ENCODE measurements at places on chromosomes 16 and 17.

DNA sequence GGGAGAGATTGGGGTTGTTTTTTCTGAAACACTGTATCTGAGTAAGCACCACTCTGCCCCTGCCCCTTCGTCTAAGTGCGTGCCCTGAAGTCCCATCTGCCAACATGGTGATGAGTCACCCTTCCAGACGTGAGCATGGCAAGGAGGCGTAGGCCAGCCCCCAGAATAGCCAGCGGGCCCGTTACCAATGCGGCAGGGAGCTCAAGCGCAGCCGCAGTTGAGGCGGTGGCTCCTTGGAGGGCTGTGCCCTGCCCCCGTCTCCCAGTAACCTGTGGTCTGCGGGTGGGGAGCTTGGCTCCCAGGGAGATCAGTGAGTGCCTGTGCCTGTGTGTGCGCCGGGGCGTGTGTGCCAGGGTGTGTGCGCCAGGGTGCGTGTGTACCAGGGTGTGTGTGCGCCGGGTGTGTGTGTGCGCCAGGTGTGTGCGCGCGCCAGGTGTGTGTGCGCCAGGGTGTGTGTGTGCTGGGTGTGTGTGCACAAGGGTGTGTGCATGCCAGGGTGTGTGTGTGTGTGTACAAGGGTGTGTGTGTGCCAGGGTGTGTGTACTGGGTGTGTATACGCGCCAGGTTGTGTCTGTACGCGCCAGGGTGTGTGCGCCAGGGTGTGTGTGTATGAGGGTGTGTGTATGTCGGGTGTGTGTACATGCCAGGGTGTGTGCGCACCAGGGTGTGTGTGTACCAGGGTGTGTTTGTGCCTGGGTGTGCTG, 98.6 kb upstream of the CHMP6 start:
- no peak for DNase-seq

DNA sequence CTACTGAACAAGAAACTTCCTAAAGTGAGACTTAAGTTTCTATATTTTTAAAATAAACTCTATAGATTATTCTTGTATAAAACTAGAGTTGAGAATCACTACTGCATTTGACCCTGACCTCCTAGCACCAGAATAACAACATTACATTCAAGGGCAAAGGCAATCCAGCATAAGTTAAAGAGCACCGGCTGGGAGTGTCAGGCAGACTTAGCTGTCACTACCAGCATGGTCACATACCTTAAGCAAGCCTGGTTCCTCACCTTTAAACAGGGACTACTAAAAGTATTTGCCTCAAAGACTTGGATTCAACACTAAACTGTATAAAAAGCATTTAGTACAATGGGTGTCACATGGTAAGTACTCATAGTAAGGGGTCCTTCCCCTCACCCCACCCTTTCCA, 90.4 kb downstream of the SSH2 start:
- DNase-seq: no peak

- DNase-seq: no peak
Observed at GRCh38 chr17:2346475-2346874, 9.2 kb downstream of the SGSM2 start.

- no peak for DNase-seq
Observed at GRCh38 chr16:66155933-66156332, 210.6 kb upstream of the CDH5 start.

DNA sequence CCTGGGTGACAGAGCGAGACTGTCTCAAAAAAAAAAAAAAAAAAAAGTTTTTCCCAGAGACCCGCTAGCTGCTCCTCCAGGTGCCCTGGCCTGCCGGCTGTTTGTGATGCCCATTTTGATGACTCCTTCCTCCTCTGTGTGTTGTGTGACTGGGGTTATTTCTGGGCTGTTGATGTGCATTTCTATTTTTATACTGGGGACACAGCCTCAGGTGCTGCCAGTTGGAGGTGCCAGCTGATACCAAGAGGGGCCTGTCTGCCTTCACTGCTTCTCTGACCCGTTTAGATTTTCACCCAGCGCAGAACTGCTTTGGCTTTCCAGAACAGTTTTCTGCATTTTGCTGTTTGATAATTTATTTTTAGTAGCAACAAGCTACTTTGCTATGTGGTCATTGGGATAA, 6.7 kb downstream of the PLA2G15 start:
- no peak for DNase-seq

DNA sequence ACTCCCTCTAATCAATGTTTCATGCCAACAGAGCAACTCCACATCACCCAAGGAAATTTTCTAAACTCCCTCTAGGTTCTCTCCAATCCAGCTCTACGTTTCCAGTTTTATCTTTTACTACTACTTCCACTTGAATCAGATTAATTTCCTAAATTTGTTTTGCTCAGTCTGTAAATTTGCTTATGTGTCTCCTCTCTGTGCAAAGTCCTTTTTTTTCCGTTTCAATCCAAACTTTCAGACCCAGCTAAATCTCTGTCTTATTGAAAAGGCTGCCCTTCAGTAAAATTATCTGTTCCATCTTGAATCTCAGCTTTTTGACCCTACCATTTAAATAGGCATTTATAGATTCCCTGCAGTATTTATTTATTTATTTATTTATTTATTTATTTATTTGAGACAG, 61.4 kb upstream of the COX10 start:
- no peak for DNase-seq

DNA sequence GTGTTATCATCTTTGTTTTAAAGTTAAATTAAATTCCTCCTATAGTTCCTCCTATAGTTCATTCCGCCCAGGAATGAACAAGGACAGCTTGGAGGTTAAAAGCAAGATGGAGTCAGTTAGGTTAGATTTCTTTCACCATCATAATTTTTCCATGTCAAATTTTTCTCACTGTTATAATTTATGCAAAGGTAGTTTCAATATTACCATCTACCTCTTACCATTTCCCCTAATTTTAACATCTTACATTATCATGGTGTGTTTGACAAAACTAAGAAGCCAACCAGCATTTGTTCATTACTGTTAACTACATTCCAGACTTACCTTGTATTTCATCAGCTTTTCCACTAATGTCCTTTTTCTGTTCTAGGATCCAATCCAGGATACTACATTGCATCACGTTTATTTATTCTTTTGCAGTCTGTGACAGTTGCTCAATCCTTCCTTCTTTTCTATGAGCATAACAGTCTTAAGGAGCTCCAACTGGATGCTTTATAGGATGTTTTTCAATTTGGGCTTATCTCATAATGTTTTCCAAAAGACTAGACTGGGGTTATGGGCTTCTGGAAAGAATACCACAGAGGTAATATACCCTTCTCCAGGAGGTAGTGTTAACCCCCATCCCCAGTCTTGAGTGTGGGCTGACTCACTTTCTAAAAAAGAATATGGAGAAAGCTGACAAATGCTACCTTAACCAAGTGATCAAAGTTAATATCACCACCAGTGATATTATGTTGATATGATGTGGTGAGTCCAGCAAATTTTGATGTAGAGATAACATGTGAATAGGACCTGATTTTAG, 158.5 kb downstream of the PPM1E start:
- DNase-seq: no peak

- no peak for DNase-seq
Observed at GRCh38 chr17:81470944-81471817, 41.4 kb downstream of the ACTG1 start.

DNA sequence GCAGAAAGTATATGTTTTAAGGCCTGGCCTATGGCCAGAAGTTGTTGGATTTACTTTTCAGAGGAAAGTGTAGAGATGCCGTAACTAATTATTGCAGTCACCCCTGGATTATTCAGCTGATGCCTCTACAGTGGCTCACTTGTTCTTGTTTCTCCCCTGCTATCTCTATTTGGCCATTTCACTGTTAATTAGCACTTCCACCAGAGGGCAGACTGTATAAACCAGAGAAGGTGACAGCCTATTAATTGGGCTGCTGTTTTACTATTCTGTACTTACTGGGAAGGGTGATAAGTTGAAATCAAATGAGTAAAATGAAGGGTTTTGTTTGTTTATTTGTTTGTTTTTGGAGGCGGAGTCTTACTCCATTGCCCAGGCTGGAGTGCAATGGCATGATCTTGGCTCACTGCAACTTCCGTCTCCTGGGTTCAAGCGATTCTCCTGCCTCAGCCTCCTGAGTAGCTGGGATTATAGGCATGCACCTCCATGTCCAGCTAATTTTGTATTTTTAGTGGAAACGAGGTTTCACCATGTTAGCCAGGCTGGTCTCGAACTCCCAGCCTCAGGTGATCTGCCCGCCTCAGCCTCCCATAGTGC, 66.0 kb downstream of the CDK12 start:
- DNase-seq: no peak

DNA sequence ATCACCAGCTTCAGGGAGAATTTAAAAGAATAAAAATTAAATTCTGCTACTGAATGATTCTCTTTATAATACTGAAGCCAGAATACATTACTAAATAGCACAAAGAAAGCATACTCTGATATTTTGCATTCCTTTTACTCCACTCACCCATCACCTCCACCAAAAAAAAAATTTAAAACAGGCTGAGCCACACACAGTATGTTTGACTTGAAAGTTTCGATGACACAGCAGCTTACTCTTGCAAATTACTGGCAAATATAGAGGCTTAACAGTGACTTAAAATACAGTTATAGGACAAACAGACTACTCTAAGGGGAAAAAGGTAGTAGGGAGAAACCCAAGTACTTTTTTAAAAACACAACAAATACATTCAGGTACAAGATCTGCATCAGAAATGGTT, 39.2 kb downstream of the GPATCH8 start:
- no peak for DNase-seq

GRCh38 chr16:22232277-22233036, 26.4 kb downstream of the EEF2K start:
- DNase-seq: no peak

DNA sequence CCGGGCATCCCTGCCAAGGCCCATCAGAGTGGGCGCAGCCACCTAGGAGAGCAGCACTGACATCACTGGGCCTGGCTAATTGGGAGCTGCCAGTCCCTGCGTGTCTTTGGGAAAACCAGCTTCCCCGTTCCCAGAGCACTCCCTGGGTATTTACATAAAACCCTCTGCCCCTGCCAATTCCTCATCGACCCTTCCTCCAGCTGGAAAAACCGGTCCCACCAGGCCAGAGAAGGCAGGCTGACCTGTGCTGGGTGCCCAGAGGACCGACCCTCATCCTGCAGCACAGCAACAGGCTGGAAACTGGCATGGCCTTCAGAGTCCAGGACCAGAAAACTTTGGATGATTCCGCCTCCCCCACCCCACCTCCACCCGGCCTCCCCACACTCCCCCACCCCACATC, 8.2 kb upstream of the FOXN1 start:
- DNase-seq: no peak

Data from naive thymus-derived CD4-positive, alpha-beta T cell (primary cell).